Hepatocyte (in vitro differentiated cells): ENCODE measurements at places on chromosomes 1 and 21. TPM values are rescaled to one million over a fixed set of nuclear protein-coding genes. Genes with fewer than 3 reads are reported as not detected.
A peak's percentile ranks its signal among the peaks of the same experiment; 100 is the strongest.

- DNase-seq, result no peak
These were observed 32.6 kb downstream of the GPR52 start for GRCh38 chr1:174480324-174480723.

- peak; percentile 49 for DNase-seq
These were observed 151.6 kb downstream of the DISC1 start for GRCh38 chr1:231778009-231778719.

DNA sequence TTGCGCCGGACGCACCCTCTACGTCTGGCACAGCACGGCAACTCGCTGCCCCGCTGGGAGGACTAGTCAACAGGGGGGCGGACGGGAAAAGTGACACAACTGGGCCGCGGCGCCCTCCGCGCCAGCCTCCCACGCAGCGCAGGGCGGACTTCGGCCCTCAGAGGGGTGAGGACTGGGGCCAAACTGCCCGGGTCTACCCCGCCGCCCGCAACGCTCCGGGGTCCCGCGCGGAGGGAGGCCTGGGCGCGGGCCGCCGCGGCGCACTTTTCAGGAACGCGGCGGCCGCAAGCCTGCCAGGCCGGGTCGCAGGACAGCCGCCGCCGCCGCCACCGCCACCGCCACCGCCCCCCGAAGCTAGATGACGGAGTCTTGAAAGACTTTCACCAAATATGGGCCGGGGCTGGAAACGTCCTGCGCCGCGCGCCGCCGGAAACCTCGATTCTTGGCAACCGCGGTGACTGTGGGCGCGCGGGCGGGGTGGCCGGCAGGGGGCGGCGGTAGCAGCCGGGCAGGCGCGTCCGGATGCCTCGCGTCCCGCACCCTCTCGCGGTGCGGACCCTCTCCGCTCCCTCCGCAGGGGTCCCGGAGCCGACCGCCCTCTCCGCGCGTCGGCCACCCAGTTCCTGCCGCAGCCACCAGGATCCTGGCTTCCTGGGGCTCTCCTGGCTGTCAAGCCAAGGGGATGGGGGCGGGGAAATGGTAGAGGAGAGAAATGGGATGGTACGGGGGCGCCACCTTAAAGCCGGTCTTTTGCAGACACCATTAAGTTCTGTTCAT lies 3.7 kb upstream of the CCN1 start:
- DNase-seq, result peak; percentile 90

- no peak for DNase-seq
These were observed 24.8 kb upstream of the RGS18 start for GRCh38 chr1:192133350-192133926.

DNA sequence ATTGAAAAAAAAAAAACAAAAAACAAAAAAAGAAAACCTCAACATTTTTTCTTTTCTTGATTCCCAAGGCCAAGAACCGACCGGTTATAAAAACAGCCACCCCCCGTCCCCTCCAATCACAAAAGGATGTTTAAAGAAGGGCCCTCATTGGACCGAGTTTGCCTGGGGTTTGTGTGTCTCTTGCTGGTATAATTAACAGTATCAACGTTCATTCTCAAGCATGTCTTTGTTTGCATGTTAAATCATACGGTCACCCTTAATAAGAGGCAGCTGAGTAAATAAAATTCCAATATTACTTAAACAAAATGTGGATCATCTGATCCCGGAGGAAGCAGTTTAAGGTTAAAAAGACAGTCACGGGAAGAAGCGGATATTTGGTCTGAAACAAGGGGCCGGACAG lies 201.1 kb downstream of the PRDM2 start:
- DNase-seq, result no peak

DNA sequence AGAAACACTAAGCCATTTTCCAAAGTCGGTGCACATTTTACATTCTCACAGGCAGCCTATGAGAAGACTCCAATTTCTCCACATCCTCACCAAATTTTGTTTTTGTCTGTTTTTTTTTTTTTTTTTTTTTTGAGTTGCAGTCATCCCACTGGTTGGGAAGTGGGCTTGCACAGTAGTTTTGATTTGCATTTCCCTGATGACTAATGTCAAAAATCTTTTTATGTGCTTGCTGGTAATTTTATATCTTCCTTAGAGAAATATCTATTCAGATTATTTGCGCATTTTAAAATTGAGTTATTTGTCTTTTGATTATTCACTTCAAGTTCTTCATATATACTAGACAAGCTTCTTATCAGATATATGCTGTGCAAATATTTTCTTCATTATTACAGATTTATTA lies 141.5 kb downstream of the USH2A start:
- no peak for DNase-seq

GRCh38 chr1:70477090-70477489 lies 66.0 kb downstream of the CTH start:
- no peak for DNase-seq

DNA sequence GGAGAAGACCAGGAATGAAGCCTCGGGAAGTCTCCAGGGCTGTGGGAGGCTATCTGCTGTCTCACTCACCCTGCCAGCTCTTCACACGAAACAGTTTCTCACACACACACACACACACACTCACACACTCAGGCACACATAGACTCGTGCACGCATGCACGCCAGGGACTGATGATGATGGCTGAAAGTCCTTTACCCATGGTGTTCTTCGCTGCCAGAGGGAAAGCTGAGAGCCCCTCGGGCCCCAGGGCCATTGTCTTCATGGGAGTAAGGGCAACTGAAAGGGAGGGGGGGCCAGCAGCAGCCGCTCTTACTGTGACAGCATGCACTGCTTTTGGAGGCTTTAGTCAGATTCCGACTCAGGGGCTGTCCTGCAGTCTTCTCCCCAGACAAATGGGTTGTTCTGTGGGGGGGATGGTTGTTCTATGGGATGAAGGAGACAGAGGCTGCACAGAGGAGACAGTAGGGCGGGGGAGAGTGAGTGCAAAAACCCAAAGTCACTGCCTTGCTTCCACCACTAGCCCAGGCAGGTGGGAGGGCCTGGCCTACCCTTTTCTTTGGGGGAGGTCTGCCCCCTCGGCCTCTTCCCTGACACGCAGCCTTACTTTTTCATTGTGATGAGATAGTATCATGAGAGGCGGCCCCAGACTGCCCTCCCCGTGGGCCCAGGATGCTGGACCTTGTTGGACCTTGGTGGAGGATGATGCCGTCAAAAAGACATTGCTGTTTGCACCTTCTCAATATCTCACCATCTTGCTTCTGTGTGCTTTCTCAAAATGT lies 29.0 kb downstream of the STUM start:
- DNase-seq, result no peak

DNA sequence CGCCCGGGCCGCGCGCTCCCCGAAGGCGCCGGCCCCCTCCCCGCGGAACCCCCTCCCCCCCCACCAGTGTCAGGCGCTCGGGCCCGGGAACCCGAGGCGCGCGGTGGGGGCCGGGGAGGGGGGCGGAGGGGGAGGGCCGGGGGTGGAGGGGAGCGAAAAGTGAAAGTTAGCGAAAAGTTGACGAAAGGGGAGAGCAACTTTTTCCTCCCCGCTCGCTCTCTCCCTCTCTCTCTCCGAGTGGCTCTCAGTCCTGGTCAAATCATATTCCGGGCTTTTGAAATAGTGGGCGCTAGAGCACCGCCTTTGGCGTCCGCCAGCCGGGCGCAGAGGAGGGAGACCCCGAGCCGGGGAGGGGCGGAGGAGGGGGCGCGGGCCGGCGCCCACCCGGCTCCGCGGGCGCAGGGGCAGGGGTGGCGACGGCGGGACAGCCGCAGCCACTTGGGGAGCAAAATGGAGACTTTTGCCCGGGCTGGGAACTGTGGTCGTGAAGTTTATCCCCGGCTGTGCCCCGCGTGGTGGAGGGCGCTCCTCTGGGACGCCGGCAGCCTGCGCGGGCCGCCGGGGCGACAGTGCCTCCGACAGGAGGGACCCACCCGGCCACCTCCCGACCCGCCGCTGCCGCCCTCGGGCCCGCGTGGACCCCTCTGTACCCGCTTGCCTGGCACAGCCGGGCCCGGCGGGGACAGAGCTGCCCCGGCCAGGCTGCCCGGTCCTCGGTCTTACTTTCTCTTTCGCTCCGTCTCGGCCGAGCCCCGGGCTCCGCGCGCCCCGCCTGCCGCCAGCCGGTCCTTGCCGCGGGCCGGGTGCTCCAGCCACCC lies 697 bp downstream of the PRDM16 start:
- DNase-seq, result peak; percentile 87

DNA sequence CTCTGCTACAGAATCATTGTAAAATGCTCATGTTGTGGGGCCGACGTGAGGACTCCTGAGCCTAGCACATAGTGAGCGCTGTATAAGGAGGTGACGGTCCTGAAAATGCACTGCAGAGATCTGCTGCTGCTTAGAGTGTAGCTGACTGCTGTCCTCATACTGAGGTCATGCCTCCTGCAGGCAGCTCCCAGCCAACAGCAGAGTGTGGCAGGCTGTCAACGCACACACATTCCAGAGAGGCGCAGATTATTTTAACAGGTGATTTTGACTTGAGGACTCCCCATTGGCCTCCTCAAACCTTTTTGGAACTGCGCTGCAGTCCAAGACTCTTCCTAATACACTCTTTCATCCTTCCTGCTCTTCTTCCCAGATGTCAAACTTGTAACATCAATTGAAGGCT lies 119.8 kb upstream of the KCNJ6 start:
- DNase-seq, result no peak

DNA sequence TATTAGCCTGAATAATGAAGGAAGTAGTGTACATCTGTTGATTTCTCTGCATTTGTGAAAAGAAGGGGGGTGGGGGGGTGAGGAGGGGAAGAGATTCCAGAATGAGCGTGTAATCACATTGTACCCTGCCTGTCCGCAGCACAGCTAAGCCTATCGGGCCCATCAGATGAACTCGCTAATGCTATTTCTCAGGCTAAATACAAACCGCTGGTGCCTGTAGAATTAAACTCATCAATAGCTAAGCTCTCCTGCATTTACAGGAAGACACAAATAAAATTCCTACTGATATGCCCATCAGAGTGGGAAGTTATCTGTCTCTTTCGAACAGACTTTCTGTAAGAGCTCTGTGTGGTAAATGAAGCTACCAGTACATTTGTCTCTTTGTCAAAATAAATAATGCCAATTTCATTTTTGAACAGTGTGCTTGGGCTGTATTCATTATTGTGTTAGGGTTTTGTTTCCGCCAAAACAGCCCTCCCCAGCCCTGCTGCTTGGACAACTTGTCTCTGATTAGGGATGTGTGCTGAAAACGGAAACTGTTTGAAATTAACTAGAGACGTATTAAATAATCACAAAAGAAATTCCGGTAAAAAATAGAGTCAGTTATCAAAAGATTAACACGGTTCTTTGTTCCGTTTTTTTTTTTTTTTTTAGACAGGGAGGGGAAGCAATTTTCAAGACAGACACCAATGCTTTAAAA lies 305.4 kb downstream of the TTLL7 start:
- DNase-seq, result peak; percentile 18

- no peak for DNase-seq
These were observed 1120.1 kb upstream of the NCAM2 start for GRCh38 chr21:19878133-19878532.

DNA sequence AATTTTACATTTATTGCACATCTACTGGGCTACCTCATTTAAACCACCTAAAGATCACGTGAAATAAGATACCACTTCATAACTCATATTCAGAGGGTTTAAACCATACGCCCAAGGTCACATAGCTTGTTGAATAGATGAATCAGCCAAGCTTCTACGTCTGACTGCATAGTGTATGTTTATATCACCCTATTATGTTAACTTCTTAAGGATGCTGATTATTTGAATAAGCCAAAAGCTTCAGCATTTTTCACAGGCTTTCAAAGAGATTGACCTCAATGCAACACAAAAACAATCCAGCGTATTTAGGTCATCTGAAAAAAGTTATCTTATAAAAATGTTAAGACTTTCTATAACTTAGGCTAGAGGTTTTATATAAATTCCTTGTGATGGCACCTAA lies 373.8 kb downstream of the TGFB2 start:
- no peak for DNase-seq

- DNase-seq, result no peak
These were observed 6.0 kb downstream of the HLX start for GRCh38 chr1:220884981-220885918.

DNA sequence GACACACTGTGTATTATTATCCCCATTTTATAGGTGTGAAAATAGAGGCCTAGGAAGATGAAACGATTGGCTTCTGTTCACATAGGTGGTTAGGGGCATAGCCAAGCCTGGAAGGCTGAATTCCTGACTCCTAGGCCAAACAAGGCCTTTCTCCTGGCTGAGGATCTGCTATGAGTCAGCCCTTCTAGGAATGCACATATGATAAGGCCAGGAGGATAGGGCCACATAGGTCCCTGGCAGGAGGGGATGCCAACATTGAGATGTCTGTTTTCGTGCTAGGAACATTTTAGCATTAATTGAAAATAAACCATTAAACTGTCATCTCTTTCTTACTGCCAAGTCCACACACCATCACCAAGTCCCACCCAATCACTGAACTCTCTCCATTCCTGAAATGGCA lies 9.2 kb downstream of the CSMD2 start:
- DNase-seq, result no peak

DNA sequence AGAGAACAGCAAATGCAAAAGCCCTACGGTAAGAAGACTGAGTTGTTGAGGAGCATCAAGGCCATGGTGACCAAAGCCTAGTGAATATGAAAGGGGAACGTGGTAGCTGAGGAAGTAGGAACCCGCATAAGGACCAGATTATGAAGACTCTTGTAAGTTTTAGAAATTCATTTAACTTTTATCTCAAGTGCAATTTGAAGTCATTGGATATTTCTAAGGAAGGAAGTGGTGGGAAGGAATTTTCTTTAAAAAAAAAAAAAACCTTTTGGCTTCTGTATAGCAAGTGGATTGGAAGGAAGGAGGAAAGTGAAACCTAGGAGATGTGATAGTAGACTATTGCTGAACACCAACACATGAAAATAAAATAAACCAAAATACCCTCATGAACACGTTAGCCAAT lies 119.0 kb downstream of the TNFSF18 start:
- no peak for DNase-seq

DNA sequence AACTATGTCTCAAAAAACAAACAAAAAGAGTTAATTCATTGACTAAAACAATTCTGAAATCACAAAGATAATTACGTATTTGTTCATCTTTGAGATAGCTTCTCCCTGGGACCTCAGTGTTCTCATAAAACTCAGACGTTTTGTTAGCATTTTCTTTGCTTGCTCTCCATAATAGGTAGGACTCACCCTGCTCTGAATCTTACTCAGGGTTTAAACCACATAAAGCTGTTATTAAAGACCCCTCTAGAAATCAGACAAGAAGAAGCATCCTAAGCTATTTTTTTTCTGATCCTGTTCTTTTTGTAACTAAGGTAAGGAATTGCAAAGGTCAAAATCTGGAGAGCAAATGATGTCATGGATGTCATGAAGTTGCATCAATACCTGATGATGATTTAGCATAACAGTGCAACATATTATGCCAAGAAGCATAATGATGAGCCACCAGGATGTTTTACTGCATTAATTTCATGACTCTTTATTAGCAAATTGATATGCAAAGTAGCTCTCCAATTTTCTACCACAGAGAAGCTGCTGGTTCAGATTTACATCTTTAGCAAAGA lies 2.4 kb downstream of the FBXO42 start:
- DNase-seq, result no peak

The PTGS2 gene
- 6.2 and 9.9 TPM in 2 replicates for polyA plus RNA-seq

The OR2M3 gene
- not detected in 2 replicates for polyA plus RNA-seq

The CHAF1B gene
- polyA plus RNA-seq, result 1.1 and 2.0 TPM in 2 replicates

The S100A10 gene
- 3,367 and 3,493 TPM in 2 replicates for polyA plus RNA-seq

The UMODL1 gene
- 0.15 TPM in 1 of 2 replicates, not detected in the other for polyA plus RNA-seq

The GBP1 gene
- 12.0 and 19.3 TPM in 2 replicates for polyA plus RNA-seq

The KNCN gene
- not detected in 2 replicates for polyA plus RNA-seq
